ENCODE measurements at places on chromosomes 7 and 10.
A peak's percentile ranks its signal among the peaks of the same experiment; 100 is the strongest.

DNA sequence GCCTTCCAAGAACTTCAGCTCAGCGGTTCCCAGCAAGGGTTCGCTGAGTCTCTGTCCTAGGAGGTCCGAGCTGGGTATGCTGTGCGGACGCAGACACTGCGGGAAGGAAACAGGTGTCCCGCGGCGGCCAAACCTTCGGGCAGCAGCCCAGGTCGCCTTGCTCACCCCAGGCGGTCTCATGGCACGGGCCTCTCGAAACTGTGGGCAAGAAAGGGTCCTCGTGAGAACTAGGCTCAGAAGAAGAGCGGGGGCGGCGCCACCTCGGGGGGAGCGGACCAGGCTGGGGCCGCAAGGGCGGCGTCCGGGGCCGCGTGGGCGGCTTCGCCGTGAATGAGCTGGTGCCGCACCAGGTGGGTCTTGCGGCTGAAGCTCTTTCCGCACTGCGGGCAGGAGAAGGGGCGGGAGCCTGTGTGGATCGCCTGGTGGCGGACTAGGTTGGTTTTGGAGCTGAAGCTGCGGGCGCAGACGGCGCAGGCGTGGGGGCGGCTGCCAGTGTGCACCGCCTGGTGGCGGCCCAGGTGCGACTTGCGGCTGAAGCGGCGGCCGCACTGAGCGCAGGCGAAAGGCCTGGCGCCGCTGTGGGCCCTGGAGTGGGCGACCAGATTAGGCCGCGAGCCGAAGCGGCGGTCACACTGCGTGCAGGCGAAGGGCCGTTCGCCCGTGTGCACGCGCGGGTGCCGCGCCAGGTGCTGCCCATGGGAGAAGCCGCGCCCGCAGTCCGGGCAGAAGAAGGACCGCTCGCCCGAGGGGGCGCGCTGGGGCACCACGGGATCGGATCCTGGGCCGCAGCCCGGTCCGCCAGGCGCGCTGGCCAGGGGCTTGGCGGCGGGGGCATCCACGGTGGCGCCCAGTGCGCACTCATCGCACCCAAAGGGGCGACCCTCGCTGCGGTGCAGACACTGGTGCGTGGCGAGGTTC is 8.6 kb downstream of the ZNF467 start:
- DNase-seq, result no peak

DNA sequence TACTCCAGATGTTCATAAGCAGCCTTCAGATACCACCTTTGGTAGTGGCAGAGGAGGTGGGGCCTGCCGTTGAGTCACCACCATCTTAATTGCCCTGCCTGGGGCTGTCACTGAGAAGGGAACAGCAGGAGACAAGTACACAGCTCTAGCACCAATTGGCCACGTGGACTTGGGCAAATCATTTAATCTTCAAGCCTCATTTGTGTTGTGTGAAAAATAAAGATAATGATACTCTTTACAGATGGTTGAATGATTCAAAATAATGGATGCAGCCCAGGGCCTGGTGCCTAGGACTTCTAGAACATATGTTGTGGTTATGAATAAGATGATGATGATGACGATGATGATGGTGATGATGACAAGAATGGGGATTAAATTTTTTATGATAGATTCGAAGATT is 111.9 kb upstream of the ADAM12 start:
- no peak for DNase-seq

DNA sequence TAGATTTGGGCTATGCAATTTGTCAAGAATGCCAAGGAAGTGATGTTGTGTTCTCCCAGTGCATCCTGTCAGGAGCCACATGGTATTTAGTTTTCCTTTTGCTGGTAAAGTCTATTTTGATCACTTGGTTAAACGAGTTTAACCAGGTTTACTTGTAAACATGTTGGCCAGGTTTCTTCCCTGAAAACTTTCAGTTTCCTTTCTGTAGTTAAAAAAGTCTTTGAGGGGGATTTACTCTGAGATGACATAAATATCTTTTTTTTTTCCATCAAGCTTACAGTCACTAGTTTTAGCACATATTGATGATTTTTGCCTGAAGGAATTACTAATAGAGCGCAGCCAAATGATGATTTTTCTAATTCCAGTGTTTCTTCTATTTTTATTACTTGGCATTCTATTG is 320.5 kb downstream of the PHF14 start:
- DNase-seq, result no peak

DNA sequence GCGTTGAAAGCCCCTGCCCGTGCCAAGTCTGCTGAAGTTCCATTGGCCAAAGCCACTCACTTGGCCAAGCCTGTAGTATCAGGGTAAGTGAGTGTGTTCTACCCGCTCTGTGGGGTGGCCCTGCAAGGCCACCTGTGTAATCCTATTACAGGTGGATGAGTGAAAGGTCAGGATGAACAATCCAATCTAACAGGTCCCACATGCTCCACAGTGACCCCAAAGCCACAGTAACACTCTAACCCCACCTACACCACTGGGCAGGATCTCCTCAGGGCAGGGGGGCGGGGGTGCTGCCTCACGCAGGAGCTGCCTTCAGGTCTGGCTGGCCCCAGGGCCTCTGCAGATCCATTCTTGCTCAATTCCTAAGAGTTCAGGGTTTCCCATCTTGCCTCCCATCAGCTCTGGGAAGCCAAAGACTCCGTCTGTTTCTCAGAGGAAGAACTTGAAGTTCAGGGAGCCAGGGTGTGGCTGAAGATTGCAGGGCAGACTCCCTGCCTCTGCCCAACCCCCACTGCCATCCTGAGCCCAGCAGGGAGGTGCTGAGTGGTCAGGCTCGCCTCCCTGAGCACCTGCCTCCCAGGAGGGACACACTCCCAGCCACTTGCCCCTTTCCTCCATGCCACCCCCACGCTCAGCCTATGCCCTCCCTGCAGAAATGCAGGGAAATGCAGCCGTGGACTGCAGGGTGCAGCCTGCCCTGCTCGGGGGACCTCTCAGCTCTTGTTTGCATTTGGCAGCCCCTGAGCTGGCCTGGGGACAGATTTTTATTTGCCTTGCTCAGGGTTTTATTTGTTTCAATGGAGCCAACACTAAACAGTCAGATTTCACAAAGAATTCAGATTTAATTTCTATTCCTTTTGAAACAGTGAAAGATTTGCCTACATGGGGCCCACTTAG is 9.8 kb upstream of the COMTD1 start:
- DNase-seq, result no peak

- no peak for DNase-seq
Measured at GRCh38 chr7:158143196-158144120, 444.2 kb downstream of the PTPRN2 start.

GRCh38 chr7:124810605-124811004 is 45.0 kb upstream of the GPR37 start:
- DNase-seq, result no peak

DNA sequence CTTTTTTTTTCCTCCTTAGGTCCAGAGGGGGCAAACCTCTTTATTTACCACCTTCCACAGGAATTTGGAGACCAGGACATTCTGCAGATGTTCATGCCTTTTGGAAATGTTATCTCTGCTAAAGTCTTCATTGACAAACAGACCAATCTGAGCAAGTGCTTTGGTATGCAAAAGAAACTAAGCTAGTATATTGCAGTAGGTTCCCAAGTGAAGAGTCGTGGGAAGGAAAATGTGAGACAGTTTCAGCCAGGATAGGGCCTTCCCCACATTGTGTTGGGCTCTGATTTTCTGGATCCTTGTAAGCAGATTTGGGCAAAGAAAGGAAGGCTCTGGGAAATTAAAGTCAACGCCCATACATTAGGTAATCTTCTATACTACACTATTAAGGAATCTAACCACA is 285.6 kb downstream of the USP6NL start:
- no peak for DNase-seq

- no peak for DNase-seq
Measured at GRCh38 chr10:51768886-51769465, 69.6 kb upstream of the CSTF2T start.

DNA sequence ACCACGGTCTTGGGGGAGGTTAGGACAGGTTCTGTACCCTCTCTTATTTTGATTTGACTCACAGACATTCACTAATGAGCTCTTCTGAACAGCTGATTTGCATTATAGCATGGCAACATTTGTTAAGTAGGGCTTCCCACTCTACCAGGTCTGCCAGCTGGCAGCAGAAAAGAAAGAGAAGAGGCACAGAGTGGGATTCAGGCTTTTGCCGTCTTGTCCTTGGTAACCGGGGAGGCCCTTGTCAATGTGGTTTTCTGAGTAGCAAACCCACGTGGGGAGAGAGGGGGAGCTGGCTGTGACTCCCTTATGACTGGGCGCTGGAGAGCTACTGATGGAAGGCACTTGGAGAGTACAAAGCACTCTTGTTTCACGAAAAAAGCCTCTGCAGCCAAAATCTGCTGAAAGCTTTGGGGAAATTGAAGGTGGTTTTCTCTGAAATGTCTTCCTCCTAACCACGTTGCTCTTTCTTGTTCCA is 355.3 kb upstream of the GALNT17 start:
- no peak for DNase-seq

- no peak for DNase-seq
Measured at GRCh38 chr7:5683280-5683670, 98.2 kb downstream of the RNF216 start.

- DNase-seq, result no peak
Measured at GRCh38 chr7:85065888-85066485, 120.9 kb downstream of the SEMA3D start.

DNA sequence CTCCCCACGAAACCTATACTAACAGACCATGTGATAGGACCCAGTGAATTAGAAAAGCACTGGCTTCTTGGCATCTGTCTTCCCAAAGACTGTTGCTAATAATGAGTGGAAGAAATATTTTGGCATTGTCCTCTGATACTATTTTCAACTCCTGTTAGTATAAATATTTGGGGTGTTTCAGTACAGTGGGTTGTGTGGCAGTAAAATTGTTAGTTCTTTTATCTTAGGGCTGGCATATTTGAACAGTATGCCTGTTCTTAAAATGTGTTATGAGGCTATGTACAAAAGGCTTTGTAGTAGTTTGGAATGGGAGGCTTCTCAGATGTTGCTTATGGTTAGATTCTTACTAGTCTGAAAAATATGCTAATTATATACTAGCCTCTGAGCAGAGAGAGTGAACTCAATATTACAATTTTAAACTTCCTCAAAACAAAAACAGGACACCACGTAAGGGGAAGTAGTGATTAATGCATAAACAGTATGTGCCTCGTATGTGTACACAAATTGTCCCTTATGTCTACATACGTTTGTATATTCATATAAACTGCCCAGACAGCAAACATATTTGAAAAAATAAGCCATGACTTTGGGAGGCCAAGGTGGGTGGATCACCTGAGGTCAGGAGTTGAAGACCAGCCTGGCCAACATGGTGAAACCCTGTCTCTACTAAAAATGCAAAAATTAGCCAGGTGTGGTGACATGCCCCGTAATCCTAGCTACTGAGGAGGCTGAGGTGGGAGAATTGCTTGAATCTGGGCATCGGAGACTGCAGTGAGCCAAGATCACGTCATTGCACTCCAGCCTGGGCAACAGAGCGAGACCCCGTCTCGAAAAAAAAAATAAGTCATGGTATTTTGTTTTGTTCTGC is 115.4 kb downstream of the ARID5B start:
- DNase-seq, result no peak

GRCh38 chr7:25854608-25855497 is 297.1 kb upstream of the NFE2L3 start:
- peak; percentile 100 for DNase-seq

- no peak for DNase-seq
Measured at GRCh38 chr7:14000247-14000646, 10.8 kb upstream of the ETV1 start.

- DNase-seq, result no peak
Measured at GRCh38 chr10:12194752-12195271, 879 bp downstream of the NUDT5 start.

GRCh38 chr10:75736889-75737579 is 305.6 kb downstream of the LRMDA start:
- DNase-seq, result no peak

DNA sequence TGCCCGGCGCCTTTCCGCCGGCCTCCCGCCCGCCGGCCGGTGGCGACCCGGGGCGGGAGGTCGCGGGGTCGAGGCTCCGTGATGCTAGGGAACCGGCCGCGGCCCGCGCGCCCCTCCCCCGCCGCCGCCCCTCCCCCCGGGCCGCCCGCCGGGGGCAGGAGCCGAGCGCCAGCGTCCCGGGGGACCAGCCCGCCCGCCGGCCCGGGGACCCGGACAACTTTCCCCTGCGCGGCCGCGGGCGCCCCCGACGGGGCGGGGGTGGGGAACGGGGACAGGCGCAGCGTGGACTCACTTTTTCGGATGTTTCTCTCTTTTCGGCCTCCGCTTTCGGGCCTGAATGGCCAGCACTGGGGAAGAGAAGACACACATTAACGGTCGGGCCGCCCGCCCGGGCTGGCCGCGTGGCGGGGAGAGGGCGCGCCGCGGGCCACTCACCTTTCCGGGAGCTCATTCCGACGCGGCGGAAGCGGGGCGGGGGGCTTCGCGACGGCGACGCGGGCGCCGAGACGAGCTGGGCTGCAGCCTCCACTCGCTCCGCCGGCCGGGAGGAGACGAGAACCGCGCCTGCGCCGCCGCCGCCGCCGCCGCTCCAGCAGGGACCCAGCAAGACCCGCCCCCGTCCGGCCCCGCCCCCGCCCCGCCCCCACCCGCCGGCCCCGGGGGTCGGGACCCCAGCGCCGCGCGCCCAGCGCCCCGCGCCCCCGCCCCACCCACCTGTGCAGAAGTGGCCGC is at the start of gene SRPK2:
Gene SRPK2, minus strand, starts transcription at position 566 of the 732 bp plus-strand sequence.
- no peak for DNase-seq

GRCh38 chr10:122122493-122122892 is 133.5 kb downstream of the TACC2 start:
- DNase-seq, result no peak

- peak; percentile 36 for DNase-seq
Measured at GRCh38 chr10:3192856-3193635, 20.5 kb upstream of the PITRM1 start.

DNA sequence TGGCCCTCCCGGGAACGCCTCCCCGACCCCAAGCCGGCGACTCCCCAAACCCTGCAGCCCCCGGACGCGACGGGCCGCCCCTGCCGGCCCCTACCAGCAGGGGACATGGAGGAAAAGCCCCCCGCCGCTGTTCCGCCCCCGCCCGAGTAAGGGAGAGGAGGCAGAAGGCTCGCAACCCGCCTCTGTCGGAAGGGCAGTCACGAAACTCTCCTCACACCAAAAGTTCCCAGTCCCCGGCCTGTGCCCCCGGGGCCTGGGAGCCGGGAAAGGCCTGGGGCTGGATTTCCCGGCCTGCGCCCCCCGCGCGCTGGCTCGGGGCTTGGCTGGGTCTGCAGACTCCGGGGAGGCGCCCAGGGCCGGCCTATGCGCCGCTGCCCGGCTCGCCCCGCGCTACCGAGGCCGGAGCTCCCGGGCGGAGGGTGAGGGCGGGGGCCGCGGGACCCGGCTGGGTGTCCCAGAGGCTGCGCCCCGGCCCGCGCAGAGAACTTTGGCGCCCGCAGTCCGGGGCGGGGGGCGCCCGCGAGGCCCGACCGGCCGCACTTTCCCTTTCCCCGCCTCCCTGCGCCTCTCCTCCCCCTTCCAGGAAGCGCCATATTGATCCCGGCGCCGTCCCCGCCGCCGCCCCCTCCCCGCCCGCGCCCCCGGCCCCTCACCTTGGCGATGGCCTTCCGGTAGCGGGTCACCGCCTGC is 728 bp downstream of the PARD3 start:
- DNase-seq, result no peak

DNA sequence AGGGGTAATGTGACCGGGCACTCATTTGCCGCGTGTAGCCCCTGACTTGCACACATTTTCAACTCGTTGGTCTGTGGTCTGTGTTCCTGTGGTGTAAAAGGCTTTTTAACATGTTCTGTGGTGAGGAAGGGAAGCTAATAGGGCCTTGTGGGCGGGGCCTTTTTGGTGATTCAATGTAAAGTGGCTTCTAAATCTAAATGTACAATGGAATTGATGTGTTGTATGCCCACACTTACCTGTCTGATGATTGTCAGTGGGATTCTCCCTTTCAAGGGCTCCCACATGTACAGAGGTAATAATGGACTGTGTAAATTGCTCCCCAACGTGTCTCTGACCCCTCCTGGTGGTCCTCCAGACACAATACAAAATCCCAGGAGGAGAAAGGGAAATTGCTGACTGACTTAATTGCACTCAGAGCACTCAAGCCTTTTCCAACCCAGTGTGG is 43.1 kb upstream of the GATAD1 start:
- no peak for DNase-seq

All from NCI-H2081 treated with DMSO at 0.1 percent for 48 hours (cell line).